ENCODE measurements at places on chromosomes 6 and 20.

- DNase-seq, result peak; percentile 30
Measured at GRCh38 chr6:26383624-26384417, 913 bp downstream of the BTN2A2 start.

DNA sequence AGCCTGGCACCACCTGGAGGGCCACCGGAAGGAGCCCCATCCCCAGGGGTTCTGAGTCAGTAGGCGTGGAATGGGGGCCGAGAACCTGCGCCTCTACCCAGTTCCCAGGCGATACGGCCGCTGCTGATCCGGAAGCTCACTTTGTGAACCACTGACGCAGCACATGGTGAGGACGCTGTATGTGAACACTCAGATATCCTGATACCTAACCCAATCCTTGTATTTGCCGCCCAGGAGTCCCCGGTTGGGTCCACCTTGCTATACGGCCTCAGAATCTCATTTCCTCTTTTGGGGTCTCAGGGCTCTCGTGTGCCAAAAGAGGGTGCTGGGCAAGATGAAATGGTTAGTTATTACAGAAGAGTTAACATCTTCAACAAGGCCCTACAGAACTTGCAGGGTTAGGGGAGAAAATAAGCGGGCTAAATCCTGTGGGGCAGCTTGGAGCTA is 604 bp upstream of the RAB5IF start:
- DNase-seq, result no peak

GRCh38 chr20:60695226-60696000 is 556.6 kb upstream of the CDH4 start:
- DNase-seq, result no peak

DNA sequence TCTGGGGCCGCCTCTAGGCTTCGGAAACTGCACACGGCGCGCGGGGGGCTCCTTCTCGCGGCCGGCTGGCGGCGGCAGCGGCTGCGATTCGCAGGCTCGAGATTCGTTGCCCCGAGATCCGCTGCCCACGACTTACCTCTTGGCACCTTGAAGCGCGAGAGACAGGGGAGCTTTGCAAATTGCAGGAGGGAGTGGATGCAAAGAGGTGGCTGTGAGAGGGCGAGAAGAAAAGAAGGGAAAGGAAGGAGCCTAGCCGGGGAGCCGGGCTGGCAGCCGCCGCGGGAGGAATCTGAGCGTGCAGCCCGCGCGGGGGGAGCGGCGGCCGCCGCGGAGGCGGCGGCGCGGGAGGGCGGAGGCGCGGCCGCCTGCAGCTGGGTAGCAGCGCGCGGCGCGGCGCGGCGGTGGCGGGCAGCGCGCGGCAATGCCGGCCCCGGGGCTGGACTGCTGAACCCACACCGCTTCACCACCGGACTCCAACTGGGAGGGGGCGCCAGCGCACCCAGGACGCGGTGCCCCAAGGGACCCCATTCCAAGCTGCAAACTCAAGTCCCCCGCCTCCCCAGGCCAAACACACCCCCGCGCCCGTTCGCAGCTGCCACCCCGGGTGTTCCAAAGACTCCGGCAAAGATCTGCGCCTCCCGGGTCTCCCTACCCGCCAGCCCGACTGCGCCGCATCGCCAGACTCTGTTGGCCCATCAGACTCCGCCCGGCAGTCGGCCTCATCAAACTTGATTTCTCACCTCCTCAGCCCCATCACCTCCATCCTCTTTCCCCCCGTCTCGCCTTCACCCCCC is 44.2 kb upstream of the SUPT3H start:
- DNase-seq, result peak; percentile 61

DNA sequence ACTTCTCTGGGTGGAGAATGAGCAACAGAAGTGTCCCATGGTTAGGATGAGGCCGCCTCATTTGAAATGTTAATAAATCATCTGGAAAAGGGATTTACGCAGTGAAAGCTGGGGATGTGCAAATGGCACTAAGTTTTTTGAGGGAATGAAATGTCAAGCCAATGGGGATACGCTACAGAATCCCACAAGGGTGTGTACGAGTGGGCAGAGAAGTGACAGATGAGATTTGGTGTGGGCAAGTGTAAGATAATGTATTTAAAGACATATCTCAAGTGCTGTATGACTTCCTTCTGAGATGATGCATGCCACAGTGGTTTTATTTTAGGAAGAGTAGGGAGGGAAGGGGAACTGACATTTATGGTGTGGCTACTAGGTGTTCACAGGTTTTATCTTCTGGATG is 100.6 kb downstream of the LRFN2 start:
- DNase-seq, result no peak

DNA sequence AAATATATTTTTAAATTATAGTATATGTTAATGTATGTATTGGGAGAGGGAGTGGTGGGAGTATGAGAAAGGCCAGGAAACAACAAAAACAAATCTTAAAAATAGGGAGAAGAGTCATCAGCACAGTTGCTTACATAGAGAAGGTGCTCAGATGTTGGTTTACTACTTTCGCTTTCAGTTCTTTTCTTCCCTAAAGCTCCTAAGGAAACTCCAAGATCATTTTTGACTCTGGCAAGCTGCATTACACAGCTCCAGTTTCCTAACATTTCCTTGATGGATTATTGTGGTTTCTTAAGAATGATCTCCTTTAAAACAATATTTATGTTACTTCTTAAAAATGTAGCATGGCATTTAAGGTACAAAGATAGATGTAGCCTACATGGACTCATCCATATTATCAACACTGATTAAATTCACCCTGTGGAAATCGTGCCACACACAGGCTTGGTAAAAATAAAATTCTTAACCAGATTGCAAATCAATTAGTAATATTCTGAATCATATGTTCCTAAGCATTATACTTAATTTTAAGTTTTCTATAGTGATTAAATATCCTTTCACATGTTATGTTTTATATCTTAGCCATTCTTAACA is 118.0 kb upstream of the MAN1A1 start:
- no peak for DNase-seq

GRCh38 chr6:149963212-149963461 is 606 bp upstream of the ULBP1 start:
- peak; percentile 30 for DNase-seq

GRCh38 chr6:155498370-155498769 is 42.7 kb upstream of the NOX3 start:
- DNase-seq, result no peak

- no peak for DNase-seq
Measured at GRCh38 chr6:170076466-170077165, 214.3 kb downstream of the DLL1 start.

GRCh38 chr6:30615219-30615957 is 1.7 kb downstream of the PPP1R10 start:
- DNase-seq, result peak; percentile 45

GRCh38 chr6:113137426-113137825 is 719.7 kb upstream of the MARCKS start:
- DNase-seq, result no peak

GRCh38 chr20:63964412-63964811 is 5.3 kb downstream of the ZNF512B start:
- DNase-seq, result no peak

DNA sequence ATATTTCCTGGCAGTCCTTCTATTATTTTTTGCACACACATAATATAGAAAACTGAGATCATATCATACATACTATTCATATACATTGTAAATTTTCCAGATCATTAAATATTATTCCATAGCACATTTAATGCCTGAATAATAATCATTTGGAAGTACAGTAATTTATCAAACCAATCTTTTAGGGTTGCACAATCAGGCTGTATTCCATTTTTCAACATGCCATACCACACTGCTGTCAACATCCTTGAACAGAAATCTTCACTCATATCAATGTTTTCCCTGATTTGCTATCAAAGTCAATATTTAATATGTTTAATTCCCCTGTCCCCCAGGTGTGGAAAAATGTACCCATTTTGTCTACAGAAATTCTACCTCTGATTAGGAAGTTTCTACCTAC is 122.7 kb upstream of the ADGRF1 start:
- no peak for DNase-seq

DNA sequence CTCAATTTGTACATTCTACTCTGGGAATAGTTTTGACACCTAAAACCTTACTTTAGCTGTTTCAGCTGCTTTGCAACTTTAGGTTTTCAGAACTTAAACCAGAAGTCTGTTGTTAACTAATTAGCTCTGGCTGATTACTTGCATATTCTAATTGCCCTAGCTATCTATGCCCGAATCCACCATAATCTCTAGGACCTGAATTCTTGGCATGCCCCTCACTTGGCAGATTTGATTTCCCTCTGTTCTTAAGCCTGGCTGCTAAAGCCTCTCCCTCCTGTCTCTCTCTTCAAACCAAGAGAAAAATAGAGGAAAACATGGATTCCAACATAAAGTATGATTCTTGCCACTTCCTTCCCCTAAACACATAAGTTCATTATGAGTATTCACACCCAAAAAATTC is 35.0 kb upstream of the LIN28B start:
- DNase-seq, result no peak

- DNase-seq, result no peak
Measured at GRCh38 chr6:5541751-5542432, 280.6 kb downstream of the FARS2 start.

- DNase-seq, result peak; percentile 97
Measured at GRCh38 chr6:33768644-33769120, 20.2 kb downstream of the LEMD2 start.

- no peak for DNase-seq
Measured at GRCh38 chr6:75246386-75246785, 2.8 kb upstream of the COX7A2 start.

DNA sequence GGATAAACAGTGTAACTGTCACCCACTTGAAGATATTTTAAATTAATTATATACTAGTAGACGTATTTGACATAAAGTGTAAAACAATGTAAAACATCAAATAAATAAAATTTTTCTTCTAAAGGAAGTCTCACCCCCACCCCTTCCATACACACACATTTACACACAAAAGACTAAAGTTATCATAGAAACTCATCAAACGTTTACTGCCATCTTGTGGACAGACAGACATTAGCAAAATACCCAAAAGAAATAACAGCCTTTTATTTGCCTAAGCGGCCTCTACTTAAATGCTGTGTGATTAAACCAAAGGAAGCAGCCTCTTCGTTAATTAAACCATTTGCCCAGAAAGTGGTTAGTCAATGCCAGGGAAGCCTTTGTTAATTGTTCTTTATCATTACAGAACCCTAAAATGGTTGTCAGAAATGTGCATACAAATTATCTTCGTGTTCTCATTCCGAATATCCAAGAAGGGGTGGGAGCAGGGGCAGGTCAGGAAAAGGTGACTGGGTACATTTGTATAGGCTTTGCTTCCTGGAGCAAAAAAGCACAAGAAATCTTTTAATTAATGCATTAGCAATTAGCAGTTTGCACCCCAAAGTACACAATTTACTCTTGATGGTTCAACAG is 176.2 kb upstream of the SASH1 start:
- DNase-seq, result no peak

DNA sequence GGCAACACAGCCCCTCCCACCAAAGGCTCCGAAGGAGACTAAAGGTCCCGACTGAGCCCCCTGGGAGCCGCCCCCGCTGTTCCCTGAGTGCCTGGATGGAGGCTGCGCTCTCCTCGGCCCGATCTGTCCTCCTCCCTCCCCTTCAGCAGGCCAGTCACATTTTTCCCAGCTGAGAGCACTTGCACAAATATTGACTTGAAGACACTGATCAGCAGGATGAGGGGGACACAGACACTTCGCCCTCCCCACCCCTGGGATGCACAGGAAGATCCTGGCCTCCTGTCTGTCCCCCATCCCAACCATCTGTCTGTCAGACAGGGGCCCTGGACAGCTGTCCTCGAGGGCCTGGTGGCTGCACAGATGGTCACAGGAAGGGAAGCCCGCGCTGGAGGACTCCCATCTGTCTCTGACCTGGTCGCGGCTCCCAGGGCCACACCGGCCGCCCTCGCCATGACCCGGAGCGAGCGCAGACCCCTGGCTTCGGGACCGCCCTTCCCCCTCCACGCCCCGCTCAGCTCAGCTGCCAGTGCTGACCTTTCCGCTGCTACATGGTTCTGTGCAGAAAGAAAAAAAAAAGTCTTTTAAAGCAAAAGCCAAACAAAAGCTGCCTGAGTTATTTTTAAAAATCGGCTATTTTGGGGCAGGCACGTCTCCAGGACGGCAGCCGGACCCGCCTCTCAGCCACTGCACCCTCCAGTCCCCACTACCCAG is 11.1 kb downstream of the LAMA5 start:
- no peak for DNase-seq

- DNase-seq, result peak; percentile 67
Measured at GRCh38 chr6:150891888-150892485, 26.5 kb downstream of the MTHFD1L start.

- no peak for DNase-seq
Measured at GRCh38 chr6:146850981-146851380, 252.2 kb downstream of the ADGB start.

GRCh38 chr6:18039481-18039880 is 52.0 kb upstream of the KIF13A start:
- DNase-seq, result no peak

- no peak for DNase-seq
Measured at GRCh38 chr6:126372626-126373025, 32.7 kb downstream of the CENPW start.

GRCh38 chr6:149060300-149060984 is 257.1 kb upstream of the TAB2 start:
- no peak for DNase-seq

DNA sequence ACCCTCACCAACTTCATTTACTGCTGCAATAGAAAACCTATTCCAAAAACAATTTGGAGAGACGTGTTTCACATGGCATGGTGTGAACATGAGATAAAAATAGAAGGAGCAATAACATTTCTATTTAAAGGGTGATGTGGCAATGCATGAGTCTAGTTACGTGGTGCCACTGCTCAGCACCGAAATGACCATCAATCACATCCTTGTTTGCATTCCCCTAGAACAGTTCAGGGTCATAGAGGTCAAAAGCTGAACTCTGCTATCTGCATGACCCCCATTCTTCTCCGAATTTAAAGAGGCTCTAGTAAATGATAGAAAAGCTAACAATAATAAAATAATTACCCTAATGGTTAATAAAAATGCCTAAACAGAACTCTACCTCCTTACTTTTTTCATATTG is 29.5 kb downstream of the ROS1 start:
- DNase-seq, result no peak

DNA sequence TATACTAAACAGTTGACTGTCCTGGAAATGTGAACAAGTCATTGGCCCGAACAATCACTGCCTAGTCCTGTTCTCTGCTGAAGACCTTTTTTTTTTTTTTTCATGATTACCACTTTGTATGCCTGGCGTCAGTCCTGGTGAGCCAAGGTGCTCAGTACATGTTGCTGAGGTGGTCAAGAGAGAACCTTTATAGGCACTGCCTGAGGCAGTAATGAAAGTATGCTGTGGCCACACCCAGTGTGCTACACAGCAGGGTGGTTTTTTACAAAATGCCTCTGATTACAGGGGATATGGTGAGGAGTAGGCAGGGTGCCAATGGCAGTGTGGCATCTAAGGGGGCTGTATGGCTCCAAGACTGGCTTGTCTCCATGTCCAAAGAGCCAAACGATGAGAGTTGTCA is 135.1 kb upstream of the ENPP5 start:
- DNase-seq, result no peak

DNA sequence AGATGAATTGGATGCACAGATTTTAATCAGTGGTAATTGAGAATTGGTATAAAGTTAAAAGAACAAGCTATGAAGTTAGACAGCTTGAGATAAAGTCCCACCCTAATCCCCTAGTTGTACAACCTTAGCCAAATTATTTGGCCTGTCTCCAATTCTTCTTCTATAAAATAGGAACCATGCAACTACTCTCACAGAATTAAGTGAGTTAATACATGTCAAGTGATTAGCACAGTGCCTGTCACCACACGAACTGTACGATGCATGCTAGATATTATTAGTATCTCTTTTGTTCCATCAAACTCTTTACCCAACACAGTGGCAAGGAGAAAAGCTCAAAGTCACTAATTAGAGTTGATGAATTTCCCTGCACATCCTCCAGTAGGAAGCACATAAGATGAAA is 44.7 kb downstream of the MBOAT1 start:
- DNase-seq, result no peak
